OCI-LY7 (cell line): ENCODE measurements at places on chromosomes 7 and 10.

GRCh38 chr10:97647556-97647955 lies 7.1 kb downstream of the PI4K2A start:
- DNase-seq: no peak

DNA sequence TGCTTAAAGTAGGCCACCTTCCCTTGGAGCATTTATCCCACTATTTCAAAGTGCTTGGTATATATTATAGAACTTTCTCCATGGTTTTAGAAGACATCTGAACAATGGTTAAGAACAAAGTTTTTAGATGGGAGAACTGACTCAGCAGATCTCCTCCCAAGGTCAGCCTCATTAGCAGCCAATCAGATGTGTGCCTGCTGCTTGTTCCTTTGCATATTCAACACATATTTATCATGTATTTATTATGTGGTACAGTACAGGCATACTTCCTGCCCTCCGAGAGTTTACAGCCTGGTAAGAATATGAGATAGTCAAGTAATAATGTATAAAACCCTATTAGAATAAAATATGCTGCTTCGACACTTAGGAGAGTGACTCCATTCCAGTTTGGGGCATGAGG lies 120.1 kb upstream of the NRP1 start:
- DNase-seq: no peak

DNA sequence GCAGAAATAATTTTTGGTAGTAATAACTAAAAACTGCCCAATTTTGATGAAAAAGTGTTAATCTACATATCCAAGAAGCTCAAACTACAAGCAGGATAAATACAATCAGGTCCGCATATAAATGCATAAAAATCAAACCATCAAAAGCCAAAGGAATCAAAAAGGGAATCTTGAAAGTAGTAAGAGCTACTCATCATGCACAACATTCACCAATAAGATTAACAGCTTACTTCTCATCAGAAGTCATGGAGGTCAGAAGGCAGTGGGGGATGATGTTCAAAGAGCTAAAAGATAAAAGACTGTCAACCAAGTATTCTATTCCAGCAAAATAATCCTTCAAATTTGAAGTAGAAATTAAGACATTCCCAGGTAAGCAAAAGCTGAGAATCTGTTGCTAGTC lies 76.4 kb downstream of the CRPPA start:
- DNase-seq: no peak

DNA sequence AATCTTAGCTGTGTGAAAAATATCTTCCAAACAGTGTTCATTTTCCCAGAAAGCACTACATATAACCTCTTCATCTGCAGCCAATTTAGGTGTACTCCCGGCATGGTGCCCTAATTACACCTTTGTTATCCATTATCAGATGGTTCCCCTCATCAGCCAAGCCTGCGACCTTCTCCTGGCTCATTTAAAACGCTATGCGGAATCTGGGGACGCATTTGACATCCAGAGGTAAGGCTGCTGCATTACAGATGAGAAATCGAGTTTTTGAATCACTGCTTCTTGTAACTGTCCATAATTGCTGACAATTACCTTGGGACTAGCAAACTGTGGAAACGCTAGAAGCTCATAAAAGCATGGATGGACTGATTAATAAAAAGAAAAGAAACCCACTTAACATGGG lies 109.5 kb downstream of the PARP12 start:
- no peak for DNase-seq

- no peak for DNase-seq
These were observed 328.5 kb downstream of the ADARB2 start for GRCh38 chr10:1408651-1409367.

- no peak for DNase-seq
These were observed 672.7 kb upstream of the FOXK1 start for GRCh38 chr7:4009211-4010060.

DNA sequence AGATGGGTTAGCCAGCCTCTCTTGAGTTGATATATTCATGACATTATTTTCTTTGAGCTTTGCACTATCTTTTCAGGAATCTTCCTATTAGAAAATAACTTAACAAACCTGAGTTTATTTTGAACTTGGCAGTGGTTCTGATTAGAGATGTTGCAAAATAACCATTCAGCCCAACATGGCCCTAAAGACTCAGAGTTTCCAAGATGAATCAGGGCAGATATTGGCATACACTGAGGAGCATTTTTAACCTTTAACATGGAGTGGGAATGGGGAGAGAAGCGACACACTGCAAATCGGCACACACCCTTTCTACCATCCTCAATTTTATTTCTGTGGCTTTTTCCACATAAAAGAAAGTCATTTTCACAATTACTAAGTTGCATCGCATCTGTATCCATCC lies 190.8 kb downstream of the TRIL start:
- DNase-seq: no peak

DNA sequence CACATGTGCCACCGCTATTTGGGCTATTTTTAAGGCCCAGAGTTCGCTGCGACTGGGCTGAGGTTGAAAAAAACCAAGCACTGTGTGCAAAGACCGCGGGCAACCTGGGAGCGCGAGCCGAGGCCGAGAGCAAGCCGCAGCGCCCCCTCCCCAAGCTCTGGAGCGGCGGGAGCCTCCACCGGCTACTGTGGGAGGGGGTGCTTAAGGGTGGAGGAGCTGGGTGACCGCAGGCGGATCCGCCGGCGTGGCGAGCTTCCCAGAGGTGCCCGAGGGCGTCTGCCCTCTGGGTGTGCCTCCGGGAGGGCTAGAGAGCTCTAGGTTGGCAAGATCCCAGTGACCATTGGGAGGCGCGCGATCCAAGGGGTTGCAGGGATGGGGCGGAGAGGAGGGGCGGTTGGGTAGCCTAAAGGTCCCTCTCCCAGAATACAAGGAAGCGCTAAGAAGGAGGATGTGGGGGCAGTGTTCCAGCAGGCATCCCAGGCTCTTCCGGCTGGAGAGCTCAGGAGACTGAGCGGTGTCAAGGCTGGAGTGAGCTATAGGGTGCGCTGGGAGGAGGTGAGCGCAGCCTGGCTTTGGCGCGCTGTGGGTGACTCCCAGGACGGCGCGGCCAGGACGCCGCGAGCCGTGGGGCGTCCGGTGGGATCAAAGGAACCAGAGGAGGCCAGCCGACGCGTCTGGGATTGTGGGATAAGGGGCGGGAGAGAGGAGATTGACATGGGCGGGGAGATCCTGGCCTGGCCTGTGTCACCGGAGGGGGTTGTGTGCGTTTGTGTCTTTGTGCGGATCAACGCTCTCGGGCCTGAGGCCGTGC lies 8.0 kb downstream of the DLX5 start:
- DNase-seq: no peak

GRCh38 chr10:13526948-13527863 lies 1.6 kb downstream of the BEND7 start:
- no peak for DNase-seq

DNA sequence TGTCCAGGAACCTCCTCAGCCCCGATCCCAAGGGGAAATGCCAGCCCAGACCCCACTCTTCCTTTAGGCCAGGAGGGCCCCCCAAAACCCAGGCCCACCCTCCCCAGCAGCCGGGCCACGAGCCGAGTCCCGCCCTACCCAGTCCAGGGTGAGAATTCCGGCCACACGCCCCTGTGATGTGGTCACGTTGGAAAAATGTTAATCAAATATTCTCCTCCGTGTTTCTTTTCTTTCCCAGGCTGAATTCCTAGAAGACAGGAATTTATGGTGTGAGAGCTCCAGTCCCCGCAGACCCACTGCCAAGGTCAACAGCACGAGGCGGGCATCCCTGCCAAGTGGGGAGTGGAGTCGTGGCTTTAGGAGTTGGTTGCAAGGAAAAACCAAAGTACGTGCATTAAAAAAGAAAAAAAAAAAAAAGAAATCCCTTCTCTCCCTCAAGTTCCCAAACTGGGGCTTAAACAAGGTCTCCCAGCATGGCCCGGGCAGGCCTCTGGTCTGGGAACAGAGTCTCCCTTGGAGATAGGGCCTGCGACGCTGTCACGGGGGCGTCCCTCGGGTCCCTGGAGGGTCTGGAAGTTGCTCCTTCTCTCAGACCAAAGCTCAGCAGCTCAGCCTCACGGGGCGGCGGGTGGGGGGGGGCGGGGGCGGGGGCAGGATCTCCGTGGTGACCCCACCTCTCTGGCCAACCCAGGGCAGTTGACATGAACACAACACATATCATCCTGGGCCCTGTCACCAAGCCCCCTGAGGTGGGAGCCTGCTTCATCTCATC lies 28.1 kb upstream of the ELN start:
- no peak for DNase-seq

DNA sequence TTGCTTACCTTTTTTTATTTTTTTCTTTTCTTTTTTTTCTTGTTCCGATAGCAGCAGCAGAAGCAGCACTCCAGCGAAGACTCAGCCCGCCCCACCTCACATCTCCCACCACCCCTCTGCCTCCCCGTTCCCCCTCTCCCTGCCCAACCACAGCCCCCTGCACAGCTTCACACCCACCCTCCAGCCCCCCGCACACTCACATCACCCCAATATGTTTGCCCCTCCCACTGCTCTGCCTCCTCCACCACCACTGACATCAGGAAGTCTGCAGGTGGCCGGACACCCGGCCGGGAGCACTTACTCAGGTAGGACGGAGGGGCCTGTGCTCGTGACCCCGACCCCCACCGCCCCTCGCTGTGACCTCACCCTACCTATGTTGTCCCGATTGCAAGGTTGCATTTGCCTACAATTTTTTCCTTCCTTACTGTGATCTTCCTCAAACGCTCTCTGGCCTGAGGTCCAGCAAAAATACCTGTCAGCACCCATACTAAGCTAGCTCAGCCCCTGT lies 367.2 kb upstream of the GALNT17 start:
- peak; percentile 19 for DNase-seq

GRCh38 chr7:100884736-100885439 lies 4.6 kb downstream of the UFSP1 start:
- no peak for DNase-seq

- no peak for DNase-seq
These were observed 122.9 kb downstream of the SH3PXD2A start for GRCh38 chr10:103732339-103733044.

GRCh38 chr10:120400601-120401000 lies 56.4 kb upstream of the PLPP4 start:
- DNase-seq: no peak

- DNase-seq: no peak
These were observed 1150.3 kb downstream of the TYW1 start for GRCh38 chr7:68146983-68147382.

GRCh38 chr10:15703151-15703880 lies 16.4 kb downstream of the ITGA8 start:
- DNase-seq: no peak

GRCh38 chr7:2617325-2617905 lies 14.4 kb upstream of the TTYH3 start:
- DNase-seq: no peak
